GM10248 (cell line): ENCODE measurements at places on chromosomes 4 and X.

- DNase-seq, result no peak
Observed at GRCh38 chr4:77859256-77859655, 3.4 kb upstream of the MRPL1 start.

- DNase-seq, result peak; percentile 8
Observed at GRCh38 chr4:171812665-171813525, at the start of gene GALNTL6. TSS of gene GALNTL6 (plus strand) at chr4:171813404.

GRCh38 chrX:133544115-133544514 lies 128.8 kb upstream of the GPC4 start:
- DNase-seq, result no peak

DNA sequence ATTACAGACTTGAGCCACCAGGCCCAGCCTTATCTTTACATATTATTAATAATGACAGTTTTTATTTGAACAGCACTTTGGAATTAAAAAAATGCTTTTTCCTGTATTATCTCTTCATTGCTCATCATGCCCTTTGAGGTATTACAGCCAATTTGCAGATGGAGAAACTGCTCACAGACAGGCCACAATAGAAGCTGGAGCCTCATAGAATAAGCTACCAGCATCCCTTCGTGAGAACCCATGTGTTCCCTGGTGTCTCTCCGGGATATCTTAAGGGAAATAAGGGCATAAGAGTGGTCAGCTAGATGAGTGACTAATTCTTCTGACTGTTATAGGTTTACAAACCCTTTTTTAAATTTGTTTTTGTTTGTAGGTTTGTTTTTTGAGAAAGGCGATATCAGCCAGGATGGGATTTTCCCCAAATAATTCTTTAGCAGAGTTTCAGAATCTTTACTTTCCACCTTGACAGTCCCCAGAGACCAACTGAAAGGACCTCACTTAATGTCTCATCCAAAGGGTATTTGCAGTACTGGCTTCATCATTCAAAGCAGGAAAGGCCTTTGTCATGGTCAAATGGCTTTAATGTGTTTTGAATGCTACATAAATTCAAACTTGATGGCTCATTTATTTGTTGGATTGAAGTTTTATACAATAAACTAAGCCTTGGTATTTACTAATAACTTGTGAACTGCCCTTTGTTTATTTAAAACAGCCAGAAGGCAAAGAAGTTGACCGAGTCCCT lies 48.0 kb upstream of the SOD3 start:
- DNase-seq, result no peak

DNA sequence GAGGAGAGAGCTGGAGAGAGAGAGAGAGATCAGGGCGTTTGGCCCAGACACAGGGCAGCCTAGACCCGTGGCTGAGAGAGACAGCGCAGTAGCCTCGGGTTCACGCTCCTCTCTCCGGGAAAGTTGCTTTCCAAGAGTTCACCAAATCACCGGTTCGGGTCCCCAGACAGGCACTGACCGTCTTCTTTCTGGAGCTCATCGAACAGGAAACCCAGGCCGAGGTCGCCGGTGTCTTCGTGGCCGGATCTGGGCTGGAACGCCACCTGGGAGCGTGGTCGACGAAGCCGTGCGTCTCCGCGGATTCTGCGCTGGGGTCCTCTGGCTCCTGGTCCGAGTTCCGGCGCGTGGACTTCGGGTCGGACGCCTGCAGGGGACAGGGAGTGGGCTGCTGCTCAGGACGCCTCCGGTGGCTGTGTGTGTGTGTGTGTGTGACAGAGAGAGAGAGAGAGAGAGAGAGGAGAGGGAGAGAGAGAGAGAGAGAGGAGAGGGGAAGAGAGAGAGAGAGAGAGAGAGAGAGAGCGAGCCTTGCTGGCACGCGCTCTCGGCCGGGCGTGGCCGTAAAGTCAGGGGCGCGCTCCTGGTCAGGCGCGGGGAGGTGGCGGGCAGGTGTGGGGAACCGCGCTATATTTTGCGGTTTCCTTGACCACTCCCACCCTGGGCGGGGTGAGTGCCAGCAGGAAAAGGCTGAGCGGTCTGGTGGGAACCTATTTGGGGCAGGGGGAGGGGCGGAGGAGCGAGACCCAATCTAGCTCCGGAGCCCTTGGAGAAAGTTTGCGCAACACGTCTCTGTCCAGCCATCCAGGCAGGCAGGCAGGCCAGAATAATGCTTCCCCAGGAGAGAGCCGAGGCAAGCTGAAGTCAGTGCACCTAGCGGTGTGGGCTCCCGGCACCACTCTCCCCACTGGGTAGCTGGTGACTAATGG lies 62.1 kb downstream of the RHOXF2B start:
- no peak for DNase-seq

DNA sequence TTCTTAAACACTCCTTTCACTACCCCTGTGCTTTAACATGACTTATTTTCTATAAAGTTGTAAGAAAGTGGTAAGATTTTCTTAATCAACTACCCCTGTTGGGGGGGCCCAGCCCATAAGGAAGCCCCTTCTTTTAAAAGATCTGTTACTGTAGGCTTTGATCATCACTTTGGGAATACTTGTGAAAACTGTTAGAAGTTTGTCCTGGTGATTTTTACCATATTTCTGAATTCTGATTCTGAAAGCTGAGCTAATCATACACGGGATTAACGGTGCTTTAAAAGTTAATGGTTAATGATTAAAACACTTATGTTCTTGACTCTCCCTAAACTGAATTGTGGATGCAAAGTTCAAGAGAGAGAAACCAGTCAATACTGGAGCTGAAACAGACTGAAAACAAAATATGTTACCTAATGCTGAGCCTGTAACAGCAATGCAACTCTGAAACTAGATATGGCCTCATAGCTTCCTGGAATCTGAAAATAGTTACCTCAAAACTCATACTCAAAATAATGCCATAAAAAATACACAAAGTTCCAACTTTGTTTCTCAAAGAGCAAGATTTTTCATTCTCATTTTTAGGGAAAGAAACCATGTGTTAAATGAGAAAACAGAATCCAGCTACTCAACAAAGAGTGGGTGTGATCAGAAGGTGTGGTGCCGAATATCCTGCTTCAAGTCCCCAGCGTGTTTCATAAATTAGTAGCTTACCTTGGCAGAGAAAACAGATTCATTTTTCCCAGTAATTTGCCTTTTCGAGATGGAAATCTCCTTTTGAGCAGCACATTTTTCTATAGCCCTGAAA lies 31.6 kb downstream of the ADH7 start:
- DNase-seq, result peak; percentile 28

DNA sequence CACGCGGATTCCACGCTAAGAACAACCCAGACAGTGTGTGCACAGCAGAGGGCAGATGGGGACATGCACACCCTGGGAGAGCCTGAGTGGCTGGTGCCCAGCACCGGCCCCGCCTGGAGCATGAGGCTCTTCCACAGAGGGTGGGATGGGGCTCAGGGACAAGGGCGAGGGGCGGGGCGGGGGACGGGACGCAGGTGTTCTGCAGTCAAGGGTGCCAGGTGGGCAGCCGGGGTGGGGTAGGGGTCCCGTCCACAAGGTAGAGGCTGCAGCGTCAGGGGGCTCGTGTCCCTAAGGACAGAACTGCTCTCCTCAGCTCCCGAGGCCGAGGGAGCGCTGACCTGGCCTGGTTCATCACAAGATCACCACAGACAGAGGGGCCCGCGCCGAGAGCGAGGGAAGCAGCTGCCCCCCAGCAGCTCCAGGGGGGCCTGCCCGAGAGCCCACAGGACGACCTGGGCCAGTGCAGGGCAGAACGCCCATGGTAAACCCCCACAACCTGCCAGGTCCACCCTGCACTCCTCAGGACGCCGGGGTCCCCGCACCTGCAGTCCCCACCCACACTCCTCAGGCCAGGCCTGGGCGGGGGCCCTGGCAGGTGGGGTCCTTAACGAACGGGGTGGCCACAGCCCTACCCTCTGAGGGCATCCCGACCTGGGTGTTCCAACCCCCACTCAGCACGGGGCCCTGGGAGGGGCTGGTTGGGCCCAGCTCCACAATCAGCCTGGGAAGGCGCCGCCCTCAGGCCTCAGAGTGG lies 26.7 kb downstream of the CTBP1 start:
- no peak for DNase-seq

DNA sequence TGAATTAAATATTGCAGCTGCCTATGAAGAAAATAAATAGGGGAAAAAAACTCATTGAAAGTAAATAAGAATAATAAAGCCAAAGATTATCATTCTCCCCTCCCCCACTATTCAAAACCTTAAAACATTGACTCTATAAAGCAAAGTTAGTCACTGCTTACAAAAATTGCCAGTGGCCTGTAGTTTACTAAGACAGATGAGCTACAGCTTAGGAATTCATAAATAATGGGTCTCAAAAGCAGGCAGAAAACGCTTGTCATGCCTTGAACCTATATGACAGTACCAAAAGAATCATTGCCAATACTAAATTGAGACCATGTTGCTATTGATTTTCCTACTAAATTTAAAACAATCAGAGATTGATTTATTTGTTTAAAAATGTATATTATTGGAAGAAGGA lies 78.9 kb downstream of the SLC10A7 start:
- DNase-seq, result no peak

- no peak for DNase-seq
Observed at GRCh38 chr4:181939199-181939945, 303.8 kb upstream of the TENM3 start.

DNA sequence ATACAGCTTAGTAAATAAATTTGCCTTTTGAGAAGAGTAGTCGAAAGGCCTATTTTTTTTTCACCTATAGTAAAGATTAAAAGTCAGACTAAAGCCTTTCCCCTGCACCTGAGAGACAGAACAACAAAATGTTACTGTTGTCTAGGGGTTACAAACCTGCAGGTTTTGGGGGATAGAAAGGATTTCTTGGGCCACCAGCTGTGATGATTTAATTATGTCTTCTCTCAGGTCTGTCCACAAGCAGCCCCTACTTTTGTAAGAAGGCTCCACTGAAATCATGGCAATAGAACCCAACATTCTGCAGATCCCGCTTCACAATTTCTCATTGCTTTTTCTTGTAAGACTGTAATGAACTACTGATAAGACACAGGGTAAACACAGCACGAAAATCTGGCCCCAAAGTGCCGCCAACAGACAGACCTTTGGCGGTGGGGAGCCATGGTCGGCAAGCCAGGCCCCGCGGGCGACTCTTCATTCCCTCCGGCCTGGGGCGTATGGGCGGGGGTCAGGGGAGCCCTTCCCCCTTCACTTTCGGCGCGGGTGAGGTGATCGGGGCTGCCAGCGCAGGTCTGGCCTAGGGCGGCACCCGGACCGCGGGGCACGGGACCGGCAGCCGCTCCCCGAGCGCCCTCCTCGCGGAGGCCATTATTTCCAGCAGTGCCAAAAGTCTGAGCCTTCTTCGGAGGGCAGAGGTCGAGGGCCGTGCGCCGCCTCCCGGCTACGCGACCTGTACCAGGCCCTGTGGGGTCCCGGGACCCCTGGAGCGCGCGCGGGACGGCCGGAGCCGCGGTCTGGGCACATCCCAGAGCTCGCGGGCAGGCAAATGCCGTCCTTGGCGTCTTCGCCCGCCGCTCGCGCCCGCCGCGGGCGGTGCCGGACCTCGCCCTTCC lies 812 bp upstream of the KDM6A start:
- peak; percentile 43 for DNase-seq

DNA sequence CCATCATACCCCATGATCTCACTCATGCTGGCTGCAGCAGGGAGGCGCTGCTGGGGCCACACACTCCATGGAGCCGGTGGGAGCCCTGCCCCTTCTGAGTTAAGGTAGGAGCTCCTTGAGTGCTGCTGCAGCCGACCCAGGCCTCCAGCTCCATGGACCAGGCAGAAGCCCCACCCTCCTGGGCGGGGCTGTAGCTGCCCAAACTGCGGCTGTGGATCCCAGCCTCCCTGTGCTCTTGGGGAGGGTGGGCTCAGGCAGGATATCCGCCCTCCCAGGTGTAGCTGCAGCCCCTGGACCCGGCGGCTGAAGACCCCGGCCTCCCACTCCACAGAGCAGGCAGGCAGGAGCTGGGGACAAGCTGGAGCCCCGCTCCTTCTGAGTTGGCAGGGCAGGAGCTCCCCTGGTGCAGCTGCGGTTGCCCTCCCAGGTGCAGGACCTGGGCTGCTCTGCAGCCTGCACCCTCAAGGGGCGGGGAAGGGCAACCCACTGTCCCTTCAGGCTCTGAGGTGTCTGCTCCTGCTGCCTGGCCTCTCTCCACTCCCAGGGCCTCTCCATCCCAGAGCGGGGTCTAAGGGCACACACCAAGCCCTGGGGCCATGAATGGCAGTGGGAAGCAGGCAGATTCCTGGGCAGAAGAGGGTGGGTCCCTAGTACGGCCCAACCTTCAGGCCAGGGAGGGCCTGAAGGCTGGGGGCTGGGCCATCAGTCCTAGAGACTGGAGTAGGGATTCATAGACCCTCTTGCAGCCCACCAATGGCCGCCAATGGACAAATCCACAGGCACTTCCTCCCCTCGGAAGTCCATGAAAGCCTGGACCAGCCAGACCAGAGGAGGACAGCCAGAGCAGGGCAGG lies 466.1 kb downstream of the DTHD1 start:
- DNase-seq, result no peak

- no peak for DNase-seq
Observed at GRCh38 chr4:5383191-5383980, 325.0 kb downstream of the EVC2 start.

- DNase-seq, result no peak
Observed at GRCh38 chrX:33725535-33726210, 406.4 kb downstream of the FAM47A start.

GRCh38 chr4:77360451-77360850 lies 203.4 kb downstream of the CCNG2 start:
- no peak for DNase-seq

- no peak for DNase-seq
Observed at GRCh38 chrX:69082055-69082752, 83.0 kb downstream of the PJA1 start.

GRCh38 chr4:119268466-119268865 lies 53.5 kb downstream of the FABP2 start:
- DNase-seq, result no peak

DNA sequence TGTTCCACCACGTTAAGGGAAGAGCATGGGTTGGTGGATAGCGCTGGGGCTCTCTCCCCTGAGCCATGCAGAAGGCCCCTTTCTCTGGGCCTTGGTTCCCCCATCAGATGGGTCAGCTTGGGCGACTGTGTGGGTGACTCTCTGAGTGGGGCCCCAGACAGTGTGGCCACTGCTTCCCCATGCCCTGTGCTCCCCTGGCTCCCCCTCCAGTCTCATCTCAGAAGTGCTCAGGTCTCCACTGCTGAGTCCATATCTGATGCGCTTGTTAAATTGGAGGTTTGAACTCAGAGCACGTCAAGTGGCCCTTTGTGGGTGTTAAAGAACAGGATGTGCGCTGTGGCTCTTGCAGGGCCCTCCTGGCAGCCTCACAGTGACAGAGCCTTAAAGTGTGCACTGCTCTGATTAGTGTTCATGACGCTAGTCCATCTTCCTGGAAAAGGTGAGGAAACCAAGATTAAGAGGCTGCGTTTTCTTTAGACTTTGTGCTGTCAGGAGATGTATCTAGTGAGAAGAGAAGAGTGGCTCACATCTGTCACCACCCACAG lies 59.8 kb downstream of the NELFA start:
- DNase-seq, result no peak

DNA sequence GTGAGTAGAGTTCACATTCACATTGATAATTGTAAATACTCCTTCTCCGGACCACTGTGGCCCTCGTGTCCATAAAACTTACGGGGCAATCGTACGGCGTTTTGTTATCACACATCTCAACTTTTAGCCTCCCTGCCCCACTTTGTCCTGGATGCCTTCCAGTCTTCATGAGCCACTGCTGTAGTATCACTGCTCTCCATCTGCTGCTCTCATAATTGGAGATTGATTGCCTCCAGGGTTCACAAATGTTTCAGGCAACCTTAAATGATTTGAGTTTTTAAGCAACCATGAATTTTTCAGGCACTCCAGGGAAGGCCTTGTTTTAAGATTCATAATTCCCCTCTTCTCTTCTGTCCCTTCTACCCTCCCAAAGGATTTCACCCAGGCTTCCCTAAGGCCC lies 28.4 kb downstream of the ALPK1 start:
- no peak for DNase-seq
